A172 (cell line): ENCODE measurements at places on chromosomes 6 and 20. TPM values are rescaled to one million over a fixed set of nuclear protein-coding genes. Genes with fewer than 3 reads are reported as not detected.

DNA sequence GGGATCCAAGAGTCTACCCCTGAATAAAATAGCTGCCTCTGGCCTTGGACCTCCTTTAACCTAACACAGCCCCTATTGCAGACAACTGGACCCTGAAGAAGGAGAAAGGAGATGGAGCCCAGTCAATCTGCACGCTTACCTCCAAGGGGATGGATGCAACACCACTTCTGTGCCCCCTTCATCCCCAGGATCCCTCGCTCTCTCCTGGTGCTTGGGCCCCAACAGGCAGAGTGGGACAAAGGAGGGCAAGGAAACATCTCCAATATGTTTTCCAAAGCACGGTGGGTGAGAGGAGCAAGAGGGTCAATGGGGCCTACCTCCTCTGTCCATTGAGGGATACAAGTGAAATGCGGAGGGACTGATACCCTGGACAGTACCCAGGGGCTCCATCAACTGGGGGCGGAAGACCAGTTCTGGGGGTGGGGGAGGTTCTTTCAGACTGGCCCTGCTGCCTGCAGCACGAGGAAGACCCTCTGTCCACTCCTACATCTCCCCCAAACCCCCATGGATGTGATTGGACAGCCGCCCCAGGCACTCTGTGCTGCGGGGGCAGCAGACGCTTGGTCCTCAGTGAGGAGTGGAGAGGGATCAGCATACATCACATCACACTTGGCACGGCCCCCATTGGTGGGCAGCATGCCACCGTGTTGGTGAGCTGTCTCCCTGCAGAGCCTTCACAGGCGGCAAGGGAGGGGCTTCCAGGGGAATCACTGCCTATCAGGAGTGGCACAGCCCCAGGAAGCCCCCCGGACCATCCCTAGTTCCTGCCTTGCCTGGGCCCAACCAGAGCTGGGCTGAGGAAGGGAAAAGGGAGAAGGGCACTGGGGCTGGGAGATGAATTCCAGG, 70.6 kb downstream of the MRPL14 start:
- peak; percentile 88 for DNase-seq

DNA sequence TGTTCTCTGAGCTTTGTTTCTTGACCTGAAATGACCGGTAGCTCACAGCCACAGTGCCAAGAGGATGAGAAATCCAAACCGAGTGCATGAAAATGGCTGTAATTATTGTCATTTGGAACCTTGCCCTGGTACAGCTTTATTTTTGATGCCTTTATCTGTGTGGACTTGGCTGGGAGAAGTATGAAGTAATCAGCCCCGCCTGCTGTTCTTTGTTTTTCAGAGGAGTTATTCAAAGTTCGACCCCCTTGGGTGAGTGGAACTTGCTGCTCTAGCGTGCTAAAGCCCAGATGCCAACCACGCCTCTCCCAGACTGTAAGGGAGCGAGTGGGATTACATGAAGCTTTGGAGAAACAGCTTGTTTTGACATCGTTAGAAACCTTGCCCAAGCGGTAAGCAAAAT, 48.3 kb downstream of the ECT2L start:
- DNase-seq = no peak

GRCh38 chr6:130632277-130632676, 194.9 kb upstream of the SMLR1 start:
- DNase-seq = no peak

DNA sequence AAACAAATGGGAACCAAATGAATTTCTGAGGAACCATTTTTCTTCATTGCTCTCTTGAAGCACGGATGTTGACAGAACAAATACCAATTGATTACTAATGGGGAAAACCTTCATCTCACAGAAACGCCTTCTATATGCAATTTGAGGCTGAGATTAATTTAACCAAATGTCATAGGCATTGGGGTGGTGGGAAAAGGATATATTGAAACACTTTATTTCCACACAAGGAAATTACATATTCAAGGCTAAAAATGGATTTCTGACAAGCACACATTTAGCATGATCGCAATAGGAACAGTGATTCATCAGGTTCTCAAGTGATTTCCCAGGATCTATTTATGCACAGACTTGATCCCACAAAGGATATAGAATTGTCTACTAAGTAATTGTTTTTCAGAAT, 88.9 kb downstream of the COL12A1 start:
- DNase-seq = no peak

PKIB gene
- total RNA-seq = 2.0 and 4.1 TPM in 2 replicates

GRCh38 chr6:124872361-124873065, 89.7 kb upstream of the RNF217 start:
- DNase-seq = no peak

GRCh38 chr20:57087102-57087501, 179.3 kb downstream of the BMP7 start:
- no peak for DNase-seq

SYS1 gene
- total RNA-seq = 14.5 and 18.6 TPM in 2 replicates

DNA sequence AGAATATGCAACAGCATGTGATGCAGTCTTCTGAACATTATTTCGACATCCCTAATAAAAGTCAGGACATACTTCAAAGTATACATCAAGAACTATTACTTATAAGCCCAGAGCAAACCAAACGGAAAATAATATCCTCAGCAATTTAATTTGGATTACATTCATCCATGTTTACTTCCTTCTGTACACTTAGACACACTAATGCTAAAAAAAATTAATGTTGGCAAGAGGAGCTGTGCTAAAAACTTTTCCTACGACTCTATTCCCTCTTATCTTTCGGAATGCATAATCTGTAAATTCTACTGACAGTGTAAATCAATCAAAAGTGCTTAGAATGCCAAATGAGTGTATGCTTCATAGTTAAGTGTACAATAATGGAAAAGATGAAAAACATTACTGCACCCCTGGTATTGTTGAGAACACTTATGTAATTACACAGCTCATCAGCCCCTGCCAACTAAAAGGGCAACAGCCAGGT, 301.2 kb upstream of the HSF2 start:
- no peak for DNase-seq

- DNase-seq = no peak
Measured at GRCh38 chr6:101486726-101487125, 93.2 kb downstream of the GRIK2 start.

TNXB gene
- total RNA-seq = 45.0 and 45.7 TPM in 2 replicates

GRCh38 chr6:21808551-21809242, 215.1 kb downstream of the SOX4 start:
- DNase-seq = no peak

SIGLEC1 gene
- total RNA-seq = 0.07 TPM in 1 of 2 replicates, not detected in the other

MGME1 gene
- 17.4 and 19.3 TPM in 2 replicates for total RNA-seq

GRCh38 chr6:164072240-164072666, 657.7 kb downstream of the QKI start:
- no peak for DNase-seq

DNA sequence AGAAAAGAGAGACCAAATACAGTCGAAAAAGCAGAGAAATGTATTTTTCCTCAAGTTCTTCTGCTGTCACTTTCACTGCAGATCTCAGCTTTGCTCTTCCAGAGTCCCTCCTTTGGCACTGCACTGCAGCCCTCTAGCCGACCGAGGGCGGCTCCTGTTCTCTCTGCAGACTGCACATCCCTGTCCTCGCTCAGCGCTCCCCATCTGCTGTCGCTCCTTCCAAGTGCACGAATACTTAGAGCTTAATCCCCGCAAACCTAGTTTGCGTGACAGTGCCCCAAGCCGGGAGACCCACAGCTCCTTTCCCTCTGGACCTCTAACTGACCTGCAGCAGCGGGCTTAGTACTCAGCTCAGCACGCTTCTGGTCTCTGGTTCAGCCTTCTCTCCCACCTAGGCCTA, 15.2 kb downstream of the RPP21 start:
- no peak for DNase-seq

DNA sequence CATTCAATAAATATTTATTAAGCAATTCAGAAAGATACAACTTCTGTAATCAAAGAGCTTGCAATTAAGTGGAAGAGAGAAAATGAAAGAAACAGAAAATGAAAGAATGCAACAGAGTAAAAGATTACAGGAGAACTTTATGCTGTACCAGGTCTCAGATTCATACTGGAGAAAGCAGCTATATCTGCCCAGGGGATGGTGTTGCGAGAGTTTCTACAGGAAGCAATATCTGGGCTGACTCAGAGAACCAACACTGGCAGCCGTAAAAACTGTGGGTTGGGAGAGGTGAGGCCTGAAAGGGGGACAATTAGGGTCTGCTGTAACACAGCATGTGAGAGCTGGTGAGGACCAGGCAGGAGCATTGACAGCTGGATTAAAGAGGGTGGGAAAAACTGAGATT, 256.7 kb upstream of the TCF21 start:
- DNase-seq = no peak

GRCh38 chr20:4341804-4342485, 326.6 kb upstream of the RNF24 start:
- peak; percentile 79 for DNase-seq

DNA sequence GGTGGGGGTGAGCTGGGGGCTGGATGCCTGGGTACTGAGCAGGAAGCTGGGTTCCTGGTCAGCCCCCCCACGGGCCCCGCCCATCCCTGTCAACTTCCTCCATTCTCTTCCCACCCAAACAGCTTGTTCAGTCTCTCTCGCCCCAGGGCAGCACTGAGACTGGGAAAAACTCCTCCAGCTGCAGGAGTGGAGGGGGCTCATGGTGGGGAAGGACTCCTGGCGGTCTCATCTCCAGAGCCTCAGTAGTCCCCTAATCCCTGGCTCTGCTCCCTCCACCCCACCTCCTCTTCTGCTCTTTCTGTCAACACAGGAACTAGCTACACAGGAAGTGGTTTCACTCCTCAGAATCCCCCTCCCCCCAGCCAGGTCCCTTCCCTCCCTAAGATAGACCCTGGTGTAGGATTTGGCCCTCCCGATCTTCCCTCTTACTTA, at the start of gene GPSM3:
GPSM3 (minus strand) TSS at position 36 of the 432 bp plus-strand sequence. CDS start 130 bp downstream, outside the sequence.
- peak; percentile 32 for DNase-seq

MICA gene
- total RNA-seq = 60.3 and 67.6 TPM in 2 replicates

- DNase-seq = no peak
Measured at GRCh38 chr20:615514-615913, 5.4 kb upstream of the TCF15 start.

GRCh38 chr20:45857882-45858216, 435 bp downstream of the ZSWIM3 start:
- no peak for DNase-seq

DEFB132 gene
- total RNA-seq = not detected in 2 replicates

DNA sequence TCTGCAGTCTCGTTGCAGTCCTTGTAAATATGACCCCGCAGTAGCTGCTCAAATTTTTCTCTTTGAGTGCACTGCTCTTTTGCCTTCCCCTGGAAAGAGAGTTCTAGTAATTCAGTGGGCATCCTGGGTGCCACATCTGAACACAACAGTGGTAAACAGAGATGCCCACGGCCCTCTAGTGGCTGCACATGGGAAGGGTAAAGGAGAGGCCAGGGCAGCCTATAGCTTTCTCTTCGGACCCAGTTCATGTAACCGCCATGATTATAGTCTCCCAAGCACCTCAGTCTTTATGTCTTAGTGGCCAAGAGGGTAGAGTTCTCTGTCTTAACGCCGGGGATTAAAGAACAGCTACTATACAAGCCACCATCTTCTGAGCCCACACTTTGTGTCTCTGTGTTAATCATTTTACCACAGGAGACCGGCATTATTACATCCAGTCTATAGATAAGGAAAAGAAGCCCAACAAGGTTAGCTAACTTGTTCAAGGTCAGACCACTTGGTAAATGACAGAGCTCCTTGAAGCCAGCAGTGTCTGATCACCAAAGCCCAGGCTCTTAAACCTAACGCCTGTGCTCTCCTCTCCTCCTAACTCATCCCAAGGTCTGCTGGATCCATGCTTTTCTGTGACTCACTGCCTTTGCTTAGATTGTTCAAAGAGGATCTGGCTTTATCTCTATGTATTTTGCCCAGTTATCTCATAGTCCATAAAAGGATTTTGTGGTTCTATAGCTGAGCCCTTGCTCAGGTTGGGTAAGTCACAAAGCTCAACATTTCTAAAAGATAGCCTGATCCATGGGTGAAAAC, 81.8 kb downstream of the ISM1 start:
- peak; percentile 6 for DNase-seq

TRIM10 gene
- total RNA-seq = not detected in 2 replicates

DNA sequence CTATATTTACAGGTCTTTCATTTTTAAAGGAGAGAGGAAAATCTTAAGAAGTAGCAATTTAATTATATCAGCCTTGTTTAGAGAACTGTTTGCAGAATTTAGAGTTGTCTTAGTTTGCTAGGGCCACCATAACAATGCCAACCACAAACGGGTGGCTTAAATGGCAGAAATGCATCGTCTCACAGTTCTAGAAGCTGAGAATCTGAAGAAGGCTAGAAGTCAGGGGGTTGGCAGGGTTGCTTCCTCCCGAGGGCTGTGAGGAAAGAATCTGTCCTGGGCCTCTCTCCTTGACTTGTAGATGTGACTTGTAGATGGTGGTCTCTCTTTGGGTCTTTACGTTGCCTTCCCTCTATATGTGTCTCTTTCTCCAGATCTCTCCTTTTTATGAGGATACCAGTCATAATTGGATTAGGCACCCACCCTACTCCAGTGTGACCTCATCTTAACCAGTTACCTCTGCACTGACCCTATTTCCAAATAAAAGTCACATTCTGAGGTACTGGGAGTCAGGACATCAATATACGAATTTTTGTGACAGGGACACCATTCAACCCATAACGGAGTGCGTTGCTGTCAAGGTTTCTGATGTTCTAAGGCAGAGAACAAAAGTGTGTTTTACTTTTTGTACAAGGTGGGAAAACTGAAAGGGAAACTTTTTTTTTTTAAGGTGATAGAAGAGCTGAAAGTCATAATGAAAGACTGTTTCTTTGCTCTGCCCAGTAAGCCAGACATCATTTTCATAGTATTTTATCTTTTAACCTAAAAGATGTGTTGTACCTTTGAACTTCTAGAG, 84.4 kb downstream of the SAMD3 start:
- no peak for DNase-seq

- peak; percentile 91 for DNase-seq
Measured at GRCh38 chr6:140537834-140538705, 1163.6 kb upstream of the CITED2 start.
